ENCODE measurements at places on chromosomes 1 and 21.

- no peak for DNase-seq
Measured at GRCh38 chr1:91827087-91827458, 58.9 kb downstream of the TGFBR3 start.

- no peak for DNase-seq
Measured at GRCh38 chr1:26546819-26547218, 17.3 kb downstream of the RPS6KA1 start.

DNA sequence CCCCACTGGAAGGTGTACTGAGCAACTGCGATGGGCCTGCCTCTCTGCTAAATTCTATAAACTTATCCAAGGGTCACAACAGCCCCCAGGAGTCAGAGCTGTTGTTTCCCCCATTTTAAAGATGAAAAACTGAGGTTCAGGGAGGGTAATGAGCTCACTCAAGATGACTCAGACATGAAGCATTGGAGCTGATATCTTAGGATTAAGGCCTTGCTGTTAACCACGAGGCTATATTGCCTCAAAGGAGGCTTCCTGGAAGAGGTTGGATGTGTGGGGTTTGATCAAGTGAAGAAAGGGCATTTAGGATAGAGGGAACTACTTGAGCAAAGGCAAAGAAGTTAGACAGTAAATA lies 6.7 kb downstream of the LDLRAP1 start:
- DNase-seq = no peak

DNA sequence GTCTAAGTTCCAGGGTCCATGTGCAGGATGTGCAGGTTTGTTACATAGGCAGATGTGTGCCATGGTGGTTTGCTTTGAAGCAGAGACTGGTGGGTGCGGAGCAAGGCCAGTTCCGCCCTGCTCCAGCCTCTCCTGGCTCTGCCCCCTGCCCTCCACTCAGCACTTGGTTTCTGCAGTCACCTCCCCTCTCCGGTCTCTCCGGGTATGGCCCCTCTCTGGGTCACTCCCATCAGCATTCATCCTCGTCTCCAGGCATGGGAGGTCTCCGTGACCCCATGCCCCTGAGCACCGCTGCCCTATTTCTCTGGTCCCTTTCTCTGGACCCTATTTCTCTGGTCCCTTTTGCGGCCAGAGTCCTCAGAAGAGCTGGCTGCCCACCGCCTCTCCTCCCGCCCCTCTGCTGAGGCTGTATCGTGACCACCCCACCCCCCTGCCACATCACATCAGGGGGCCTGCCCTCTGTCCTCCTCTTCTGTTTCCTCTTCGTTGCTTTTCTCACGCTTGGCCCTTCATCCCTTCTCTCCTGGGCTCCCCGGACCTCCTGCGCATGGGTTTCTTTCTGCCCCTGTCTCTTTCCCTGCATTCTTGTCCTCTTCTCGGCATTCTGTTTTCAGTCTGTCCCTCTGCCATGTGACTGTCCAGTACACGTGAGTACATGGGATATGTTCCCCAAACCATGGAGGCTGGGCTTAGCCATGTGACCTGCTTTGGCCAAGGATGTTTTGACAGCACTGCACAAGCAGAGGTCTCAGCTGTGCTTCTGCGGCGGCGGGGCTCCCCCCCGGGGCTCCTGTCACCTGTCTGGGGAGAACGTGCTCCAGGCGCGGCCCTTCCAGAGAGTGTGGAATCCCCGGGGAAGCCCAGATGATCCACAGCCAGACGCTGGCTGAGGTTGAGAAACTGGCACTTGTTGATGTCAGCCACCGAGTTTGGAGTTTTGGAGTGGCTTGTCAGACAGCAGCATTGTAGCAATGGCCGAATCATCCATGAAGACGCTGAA lies 54.4 kb upstream of the C1orf174 start:
- DNase-seq = no peak

DNA sequence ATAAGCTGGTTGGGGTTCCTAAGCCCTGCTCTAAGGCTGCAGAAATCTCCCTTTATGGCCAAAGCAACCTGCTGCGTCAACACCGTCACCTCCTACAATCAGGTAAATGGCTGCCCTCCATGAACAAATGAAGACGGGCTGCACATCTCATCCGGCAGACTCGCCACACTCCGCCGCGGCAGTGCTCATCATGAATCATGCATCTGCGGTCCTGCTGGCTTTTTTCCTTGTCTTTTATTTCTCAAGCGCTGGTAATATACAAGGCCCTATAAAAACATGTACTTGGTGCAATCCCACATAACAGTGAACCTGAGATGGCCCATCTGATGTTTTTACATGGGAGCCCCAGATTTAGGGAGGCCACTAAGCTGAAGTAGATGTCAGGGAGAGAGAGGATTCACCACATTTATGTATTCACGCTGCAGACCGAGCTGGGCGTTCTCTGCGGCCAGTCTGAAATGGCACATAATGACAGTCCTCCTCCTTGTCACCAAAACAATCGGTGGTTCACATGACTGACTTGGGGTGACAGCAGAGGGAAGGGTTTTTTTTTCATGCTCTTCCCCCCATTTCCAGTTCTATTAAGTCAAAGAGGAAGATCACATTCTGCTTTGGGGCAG lies 91.6 kb downstream of the KAZN start:
- no peak for DNase-seq

GRCh38 chr1:102531036-102531435 lies 534.3 kb upstream of the OLFM3 start:
- no peak for DNase-seq

- DNase-seq = no peak
Measured at GRCh38 chr1:117612517-117613248, 6.8 kb downstream of the TENT5C start.

GRCh38 chr1:200374569-200375295 lies 35.1 kb downstream of the ZNF281 start:
- DNase-seq = no peak

DNA sequence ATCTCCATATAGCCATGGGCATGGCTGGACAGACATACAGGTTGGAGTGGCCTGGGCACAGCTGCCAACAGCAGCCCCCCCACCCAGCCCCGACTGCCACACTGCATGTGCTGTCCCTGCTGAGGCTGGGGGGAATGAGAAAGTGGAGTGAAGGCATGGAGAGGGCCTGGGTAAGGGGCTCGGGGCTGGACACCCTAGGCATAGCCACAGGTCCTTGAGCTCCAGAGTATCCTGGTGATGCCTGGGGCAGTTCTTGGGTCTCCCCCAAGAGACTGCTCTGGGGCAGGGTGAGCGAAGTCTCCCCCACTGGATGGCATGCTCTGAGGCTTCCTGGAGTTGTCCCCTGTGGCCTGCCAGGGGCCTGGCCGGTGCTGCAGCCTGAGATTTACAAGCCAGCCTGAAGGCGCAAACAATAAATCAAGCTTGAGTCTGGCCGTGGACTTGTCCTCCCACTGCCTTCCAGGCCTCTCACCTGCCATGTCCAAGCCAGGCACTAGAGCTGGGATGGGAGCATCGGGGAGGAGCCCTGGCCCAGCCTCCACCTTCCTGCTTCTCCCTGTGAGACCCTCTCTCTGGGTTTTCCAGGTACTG lies 53.6 kb downstream of the FOXO6 start:
- no peak for DNase-seq

- no peak for DNase-seq
Measured at GRCh38 chr1:107058245-107059032, 2.0 kb downstream of the PRMT6 start.

DNA sequence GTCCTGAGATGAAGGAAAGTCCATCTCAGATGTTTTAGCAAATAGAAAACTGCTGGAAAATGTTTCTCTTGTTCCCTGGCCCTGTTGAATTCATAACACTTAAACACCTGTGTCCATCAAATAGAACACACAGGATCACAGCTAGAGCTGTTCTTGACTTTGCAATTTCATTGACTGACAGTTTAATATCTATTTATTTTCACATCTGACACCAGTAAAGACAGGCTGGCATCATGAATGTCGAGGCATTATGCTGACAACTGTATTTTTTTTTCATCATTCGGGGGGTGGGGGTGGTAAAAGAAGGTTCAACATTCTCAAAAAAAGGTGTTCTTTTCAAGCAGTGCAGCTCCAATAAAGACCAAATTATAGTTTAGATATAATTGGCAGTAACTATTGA lies 591.2 kb upstream of the PTBP2 start:
- DNase-seq = no peak

- peak; percentile 42 for DNase-seq
Measured at GRCh38 chr1:147494998-147495580, 46.2 kb upstream of the BCL9 start.

DNA sequence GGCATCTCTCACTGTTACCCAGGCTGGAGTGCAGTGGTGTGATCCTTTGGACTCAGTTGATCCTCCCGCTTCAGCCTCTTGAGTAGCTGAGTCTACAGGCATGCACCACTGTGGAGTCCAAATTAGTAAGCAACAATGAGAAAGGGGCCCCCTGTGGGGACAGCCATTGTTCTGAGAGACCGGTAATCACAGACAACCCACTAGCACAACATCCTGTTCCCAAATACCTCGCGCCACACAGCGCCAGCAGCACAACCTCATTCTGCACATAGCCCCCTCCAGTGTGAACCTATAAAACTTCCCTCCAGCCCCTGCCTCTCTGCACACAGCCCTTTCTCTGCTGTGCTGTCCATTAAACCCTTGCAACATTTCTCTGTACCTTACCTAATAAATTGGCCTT lies 226.4 kb downstream of the DYRK1A start:
- no peak for DNase-seq

- no peak for DNase-seq
Measured at GRCh38 chr1:11886986-11887665, 28.4 kb upstream of the NPPB start.

DNA sequence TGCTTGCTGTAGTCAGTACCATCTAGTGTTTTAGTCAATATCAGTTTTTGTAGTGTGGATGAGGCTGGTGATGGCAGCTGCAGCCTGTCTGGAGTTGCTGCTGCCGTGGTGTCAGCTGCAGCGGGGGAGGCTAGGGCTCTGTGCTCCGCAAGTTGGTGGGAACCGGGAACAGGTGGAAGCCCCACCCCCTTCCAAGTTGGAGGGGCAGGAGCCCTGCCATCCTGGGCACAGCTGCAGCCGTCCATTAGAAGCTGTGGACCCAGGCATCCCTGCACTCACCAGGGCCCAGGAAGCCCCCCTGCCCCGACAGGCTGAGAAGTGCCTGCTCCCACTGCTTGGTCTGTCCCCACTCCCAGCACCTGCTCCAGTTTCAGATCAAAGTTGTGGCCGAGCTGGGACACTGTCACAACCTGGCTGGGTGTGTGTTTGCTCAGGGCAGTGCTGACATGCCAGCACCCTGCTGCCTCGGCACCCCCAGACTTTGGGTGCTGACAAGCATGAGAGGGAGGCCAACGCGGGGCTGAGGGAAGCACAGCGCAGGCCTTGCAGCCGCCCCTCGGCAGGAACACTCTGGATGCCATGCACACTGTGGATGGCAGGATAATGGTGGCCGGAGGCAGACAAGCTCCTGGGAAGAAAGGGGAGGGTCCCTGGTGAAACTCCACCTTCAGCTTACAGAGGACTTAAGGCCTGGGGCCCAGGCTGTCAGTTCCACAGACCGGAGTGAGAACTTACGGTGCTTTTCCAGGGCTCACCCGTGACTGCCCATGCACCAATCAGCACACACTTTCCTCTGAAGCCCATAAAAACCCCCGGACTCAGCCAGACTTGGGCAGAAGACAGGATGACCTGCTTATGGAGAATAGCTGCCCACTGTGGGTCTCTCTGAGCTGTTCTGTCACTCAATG lies 86.9 kb downstream of the ADARB1 start:
- no peak for DNase-seq

DNA sequence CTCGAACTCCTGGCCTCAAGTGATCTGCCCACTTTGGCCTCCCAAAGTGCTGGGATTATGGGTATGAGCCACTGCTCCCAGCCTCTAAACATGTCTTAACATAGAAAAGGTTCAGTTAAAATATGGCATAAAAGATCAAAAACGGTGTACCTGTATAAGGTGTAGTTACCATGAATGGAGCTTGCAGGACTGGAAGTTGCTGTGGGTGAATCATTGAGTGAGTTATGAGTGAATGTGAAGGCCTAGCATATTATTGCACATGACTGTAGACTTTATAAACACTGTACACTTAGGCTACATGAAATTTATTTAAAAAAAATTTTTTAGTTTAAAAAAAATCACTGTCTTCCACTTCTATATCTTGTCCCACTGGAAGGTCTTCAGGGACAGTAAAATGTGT lies 15.7 kb downstream of the ABCD3 start:
- no peak for DNase-seq

Data from anterior cingulate cortex (tissue), 58 donors.